ENCODE measurements at places on chromosomes 5 and 9.
A peak's percentile ranks its signal among the peaks of the same experiment; 100 is the strongest.

DNA sequence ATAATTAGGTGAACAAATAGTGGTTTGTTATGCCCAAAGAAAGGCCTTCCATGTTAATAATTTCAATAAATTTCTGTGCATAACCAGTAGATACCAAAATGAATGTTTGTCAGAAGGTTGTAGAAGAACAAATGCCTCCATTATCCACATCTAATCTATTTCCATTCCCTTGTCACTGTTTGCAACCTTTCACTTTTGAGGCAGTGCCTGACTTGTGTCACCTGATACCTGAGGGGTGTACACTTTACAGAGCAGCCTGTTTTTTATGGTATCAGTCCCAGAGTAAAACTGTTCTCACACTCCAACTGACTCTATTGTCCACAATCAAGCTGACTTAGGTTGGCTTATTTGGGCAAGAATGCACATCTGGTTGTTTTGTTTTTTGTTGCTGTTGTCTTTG lies 40.1 kb downstream of the FREM1 start:
- no peak for DNase-seq

DNA sequence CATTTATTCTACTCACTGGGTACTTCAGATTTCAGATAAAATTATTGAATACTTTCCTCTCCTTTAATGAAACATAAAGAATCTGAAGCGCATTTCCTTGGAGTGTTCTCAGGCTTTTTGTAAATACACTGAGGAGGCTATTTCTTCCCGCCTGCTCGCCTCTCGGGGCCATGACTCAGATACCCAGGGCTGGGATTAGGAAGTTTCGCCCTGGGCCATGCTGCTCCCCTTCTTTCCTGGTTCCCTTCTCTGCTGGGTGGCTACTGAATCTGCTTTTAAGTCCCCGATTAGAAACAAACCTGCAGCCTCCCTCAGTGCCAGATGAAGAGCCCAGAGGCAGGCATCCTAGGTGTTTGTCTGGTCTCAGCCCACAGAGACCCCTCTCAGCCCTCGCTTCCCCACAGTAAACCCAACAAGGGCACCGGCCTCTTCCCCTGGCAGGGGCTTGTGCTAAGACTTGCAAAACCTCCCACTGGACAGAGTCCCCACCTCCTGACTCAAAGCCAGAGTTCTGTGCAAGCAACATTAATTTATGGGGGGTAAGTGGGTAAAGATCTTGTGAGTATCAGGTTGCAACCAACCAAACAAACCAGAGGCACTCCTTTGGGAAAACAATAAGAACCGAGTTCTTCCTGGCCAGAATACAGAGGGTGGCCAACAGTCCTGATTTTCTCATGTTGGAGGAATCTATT lies 30.7 kb upstream of the IRX1 start:
- DNase-seq = no peak

GRCh38 chr5:94853120-94853519 lies 234.7 kb downstream of the SLF1 start:
- DNase-seq = no peak

DNA sequence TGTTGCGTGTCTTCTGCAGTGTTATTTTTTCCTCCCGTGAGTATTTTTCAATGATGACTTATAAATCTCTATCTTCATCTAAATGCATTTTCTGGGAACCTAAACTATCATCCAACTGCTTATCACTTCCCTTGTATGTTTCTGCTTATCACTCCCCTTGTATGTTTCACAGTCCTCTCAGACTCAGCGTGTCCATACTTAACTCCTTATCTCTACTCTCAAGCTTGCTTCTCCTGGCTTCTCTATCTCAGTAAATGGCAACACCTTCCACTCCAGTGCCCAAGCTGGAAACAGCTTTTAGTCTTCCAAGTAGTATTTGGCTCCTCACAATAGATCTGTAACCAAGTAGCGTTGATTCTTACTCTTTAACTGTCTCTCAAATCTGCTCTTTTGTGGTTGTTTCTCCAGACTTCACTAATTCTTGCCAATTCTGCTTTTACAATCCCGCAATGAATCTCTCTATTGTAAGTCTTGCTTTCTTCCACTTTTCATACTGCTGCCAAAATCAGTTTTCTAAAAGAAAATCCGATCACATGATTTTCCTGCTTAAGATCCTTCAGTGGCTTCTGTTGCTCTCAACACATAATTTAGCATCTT lies 33.8 kb upstream of the TXNDC8 start:
- no peak for DNase-seq

DNA sequence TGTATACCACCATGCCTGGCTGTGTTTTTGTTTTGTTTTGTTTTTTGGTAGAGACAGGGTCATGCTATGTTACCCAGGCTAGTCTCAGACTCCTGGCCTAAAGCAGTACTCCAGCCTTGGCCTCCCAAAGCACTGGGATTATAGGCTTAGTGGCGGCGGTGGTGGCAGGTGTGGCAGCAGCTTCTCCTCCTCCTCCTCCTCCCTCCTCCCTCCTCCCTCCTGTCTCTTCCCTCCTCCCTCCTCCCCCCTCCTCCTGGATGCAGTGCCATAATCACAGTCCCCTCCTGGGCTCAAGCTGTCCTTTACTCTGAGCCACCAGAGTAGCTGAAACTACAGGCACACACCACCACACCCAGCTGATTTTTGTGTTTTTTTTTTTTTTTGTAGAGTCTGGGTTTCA lies 71.2 kb downstream of the UHRF2 start:
- no peak for DNase-seq

DNA sequence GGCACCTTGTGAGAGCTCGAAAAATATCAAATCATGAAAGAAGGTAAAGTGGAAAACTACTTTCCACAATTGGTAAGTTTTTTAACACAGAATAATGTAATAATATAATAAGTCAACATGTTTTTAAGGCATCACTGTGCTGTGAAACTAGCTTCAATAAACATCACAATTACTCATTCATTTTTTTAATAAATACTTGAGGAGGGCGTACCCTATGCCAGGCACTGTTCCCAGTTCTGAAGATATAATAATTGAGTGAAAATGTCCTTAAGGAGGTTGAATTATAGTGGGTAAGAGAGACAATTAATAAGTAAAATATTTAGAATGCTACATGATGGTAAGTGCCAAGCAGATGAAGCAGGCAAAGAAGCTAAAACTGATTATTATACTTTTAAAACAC lies 381.4 kb downstream of the ELAVL2 start:
- DNase-seq = no peak

GRCh38 chr5:169626779-169627178 lies 10.3 kb upstream of the DOCK2 start:
- DNase-seq = no peak

DNA sequence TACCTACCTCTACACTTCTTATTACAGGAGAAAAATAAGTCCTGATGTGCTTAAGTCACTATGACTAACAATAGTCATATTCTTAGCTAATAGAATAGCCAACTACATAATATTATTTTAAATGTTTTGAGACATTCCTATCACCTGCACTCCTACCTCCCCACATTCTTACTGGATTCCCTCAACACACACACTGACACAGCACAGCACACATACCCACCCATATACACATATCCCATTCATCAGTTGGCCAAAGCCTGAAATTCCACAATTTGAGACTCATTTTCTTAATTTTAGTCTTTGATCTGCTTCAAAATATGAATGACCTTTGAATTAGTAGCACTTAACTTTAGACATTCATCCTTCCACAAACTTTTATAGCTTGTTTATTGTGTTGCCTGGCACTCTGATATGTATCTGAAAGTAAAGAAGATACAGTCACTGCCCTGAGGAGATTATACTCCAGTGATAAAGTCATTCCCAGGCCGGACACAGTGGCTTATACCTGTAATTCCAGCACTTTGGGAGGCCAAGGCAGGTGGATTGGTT lies 168.3 kb upstream of the RASA1 start:
- DNase-seq = no peak

- DNase-seq = peak; percentile 49
These were observed 10.8 kb downstream of the ZMAT2 start for GRCh38 chr5:140710899-140711552.

GRCh38 chr5:68021227-68021626 lies 194.3 kb upstream of the PIK3R1 start:
- no peak for DNase-seq

- DNase-seq = no peak
These were observed 37.1 kb downstream of the PRDM6 start for GRCh38 chr5:123125962-123126732.

GRCh38 chr9:98075332-98075805 lies 18.8 kb downstream of the NANS start:
- DNase-seq = no peak

DNA sequence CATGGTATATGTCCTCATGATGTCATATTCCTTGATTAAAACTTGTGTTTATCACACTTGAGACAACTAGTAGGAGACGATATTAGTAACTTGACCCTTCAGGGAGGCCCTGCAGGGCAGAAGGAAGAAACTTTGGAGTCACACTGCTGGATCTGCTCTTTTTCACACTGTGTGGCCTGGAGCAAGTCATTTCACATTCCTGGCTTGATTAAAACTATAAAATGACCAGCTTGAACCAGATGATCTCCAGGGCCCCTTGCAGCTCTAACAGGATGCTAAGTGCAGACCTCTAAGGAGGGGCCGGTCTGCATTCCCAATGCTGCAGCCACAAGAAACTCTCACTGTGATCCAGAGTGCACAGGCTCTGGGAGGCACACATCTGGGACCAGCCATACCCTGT lies 146.4 kb upstream of the ZNF366 start:
- no peak for DNase-seq

GRCh38 chr5:27778121-27778520 lies 739.7 kb upstream of the CDH9 start:
- no peak for DNase-seq

DNA sequence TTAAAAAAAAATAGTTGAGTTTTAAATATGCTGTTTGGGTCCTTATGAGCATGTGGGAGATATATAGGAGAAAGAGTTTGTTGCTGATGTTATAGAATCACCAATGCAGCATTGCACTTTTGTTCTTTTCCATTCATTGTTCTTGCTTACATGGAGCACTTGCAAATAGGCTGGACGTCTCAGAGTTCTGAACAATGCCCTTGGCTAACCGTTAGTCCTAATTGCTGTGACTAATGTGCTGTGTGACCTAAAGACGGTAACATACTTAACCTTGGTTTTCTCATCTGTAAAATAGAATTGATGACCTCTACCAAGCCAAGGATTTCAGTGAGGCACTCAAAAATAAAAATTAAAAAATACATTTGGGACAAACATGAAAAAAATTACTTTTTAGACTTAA lies 29.8 kb downstream of the PIK3R1 start:
- no peak for DNase-seq

- no peak for DNase-seq
These were observed 262.5 kb downstream of the NFIB start for GRCh38 chr9:14051419-14051818.

- DNase-seq = no peak
These were observed 66.0 kb downstream of the MYO10 start for GRCh38 chr5:16869821-16870796.

DNA sequence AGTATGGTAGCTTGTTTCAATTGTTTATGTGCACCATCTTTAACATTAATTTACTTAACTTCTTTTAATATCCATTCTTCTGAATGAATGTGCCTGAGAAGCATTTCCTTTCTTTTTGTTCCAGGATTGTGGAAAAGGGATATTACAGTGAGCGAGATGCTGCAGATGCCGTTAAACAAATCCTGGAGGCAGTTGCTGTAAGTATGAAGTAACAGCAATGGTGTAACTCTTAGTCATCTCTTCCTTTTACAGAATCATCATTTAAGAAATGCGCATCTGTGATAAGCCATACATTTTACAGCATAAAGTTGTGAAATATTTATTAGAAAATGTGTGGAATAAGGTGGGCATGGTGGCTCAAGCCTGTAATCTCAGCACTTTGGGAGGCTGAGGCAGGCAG lies 117.7 kb downstream of the STARD4 start:
- no peak for DNase-seq

DNA sequence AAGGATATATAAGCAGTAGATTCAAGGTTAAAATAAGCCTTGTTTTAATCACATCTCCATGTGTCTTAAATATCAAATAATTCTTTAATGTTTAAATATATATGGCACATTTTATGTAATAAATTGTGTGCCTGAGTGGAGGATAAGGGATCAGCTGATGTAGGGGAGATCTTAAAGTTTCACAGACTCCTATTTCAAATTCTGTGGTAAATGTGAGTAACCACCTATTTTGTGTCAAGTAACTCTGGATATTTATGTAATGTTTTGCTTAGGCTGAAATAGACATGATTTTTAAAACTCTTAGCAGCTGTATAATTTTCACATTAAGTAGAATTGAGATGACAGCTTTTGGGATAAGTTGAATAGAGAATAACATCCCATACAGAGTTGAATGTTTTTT lies 41.3 kb upstream of the ITGA2 start:
- DNase-seq = no peak

- no peak for DNase-seq
These were observed 79.6 kb downstream of the C7 start for GRCh38 chr5:40988746-40989510.

GRCh38 chr5:127439644-127440043 lies 77.8 kb upstream of the PRRC1 start:
- no peak for DNase-seq

DNA sequence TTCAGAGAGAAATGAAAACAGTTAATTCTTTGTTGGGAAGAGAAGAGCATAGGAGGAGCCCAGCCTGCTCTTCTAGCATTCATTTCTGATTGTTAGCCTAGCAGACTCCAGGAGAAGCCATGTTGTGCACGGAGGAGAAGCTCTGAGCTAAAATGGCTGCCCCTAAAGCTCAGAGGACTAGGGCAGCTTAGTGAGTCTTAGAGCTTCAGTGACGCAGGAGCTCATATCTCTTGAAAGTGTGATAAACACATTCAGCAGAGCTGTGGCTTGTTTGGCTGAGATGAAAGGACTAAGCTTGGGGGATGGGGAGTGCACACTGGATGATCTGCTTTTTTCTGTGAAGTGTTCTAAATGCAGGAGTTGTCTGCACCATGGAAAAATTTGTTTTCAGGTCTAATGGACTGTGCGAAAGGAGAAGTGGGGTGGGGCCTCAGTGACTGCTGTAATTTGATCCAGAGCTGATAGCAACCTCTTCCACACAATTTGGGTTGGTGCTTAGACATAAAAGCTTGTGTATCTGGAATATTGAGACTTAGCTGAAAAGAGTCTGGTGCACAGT lies 58.5 kb downstream of the ZNF462 start:
- DNase-seq = peak; percentile 33

DNA sequence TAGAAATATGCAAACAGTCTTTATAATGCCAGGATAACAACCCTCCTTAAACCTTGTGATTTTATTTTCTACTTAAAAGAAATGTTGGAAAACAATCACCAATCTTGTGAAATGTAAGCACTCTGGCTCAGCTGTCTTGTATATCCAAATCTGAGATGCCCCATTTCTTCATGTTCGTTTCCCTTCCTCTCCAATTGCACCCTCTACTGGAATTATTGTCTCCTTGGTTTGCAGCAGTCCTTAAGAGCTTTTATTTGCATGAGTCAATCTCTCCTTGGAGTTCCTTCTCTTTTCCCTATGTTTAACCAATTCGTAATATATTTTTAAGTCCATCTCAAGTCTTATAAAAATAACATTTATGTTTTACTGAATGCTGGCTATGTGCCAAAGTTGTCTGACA lies 362.0 kb upstream of the CDH10 start:
- DNase-seq = no peak

- DNase-seq = peak; percentile 14
These were observed 19.9 kb upstream of the HMHB1 start for GRCh38 chr5:143791848-143792731.

- no peak for DNase-seq
These were observed 11.8 kb upstream of the CHD1 start for GRCh38 chr5:98940581-98940980.

GRCh38 chr5:147375151-147375550 lies 134.7 kb downstream of the DPYSL3 start:
- DNase-seq = no peak

Measured in posterior cingulate gyrus (tissue), 11 donors.